ENCODE measurements at places on chromosomes 2 and 18. TPM values are rescaled to one million over a fixed set of nuclear protein-coding genes. Genes with fewer than 3 reads are reported as not detected.
A peak's percentile ranks its signal among the peaks of the same experiment; 100 is the strongest.

DNA sequence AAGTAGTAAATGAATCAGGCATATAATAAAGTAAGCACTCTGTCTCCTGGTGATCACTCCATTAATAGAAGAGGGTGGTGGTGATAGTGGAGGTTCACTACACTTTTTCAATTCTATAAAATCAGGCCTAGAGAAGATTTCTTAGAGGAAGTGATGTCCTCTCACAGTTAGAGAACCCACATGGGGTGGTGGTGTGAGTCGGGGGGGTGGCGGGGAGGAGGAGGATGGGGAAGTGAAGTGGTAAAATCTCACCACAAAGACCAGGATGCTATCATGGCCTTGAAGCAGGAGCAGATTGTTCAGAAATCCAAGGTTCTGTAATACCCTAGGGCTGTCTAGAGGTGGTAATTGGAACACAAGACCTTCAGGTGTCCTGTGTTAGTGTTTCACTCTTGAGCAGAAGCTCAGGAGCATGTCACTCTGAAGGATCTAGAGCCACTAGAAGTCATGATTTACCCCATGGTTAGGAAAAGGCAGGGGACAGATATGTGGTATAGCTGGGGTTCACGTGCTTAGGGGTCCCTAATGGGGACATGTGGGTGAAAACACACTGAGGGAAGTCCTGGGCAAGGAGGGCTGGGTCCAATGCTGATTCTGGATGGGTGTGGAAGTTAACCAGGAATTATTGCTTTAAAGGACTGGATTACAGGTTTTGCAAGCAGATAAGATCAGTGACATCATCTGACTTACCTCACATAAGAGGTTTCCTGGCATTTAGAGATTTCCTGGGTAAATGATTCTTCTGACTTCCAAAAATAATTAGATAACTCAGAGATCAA, 31.0 kb downstream of the RNF125 start:
- H3K27ac ChIP-seq = peak overlapping the region; percentile 53
- H3K4me3 ChIP-seq = no peak overlapping the region
- H3K27me3 ChIP-seq = no peaks in the 10 kb centered on the region
- peaks cover 5% of the 10 kb centered on the region for H3K4me1 ChIP-seq
- H3K36me3 ChIP-seq = no peaks in the 10 kb centered on the region
- no peak for DNase-seq

DNA sequence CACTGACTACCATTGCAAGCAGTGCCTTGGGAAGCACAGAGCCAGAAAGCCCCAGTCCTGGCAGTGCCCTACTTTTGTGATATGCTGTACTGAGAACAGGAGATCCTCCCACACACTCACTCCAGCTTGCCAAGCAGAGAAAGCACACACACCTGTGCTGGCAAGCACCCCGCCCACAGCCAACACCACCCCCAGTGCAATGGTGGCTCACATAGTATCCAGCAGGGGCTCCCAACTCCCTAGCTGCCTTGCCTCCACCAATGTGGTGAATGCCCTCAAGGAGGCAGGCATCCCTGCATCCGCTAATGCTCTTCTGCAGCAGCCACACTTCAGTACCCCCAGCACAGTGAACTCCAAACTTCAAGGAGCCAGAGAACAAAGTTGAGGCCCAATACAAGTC, 1655.8 kb downstream of the SUCLG1 start:
- no peak for DNase-seq
- no peak overlapping the region for H3K4me3 ChIP-seq
- no peaks in the 10 kb centered on the region for H3K27me3 ChIP-seq
- H3K27ac ChIP-seq = no peak overlapping the region

DNA sequence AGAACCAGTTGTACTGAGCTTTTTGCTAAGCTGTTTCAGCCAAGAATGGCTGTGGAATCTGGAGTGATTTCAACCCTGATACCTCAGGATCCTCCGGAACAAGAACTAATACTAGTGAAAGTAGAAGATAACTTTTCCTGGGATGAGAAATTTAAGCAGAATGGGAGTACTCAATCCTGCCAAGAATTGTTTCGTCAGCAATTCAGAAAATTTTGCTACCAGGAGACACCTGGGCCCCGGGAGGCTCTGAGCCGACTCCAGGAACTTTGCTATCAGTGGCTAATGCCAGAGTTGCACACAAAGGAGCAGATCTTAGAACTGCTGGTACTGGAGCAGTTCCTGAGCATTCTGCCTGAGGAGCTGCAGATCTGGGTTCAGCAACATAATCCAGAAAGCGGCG, 1.6 kb downstream of the ZNF397 start:
- H3K4me3 ChIP-seq = peak overlapping the region; percentile 99
- H3K36me3 ChIP-seq = peaks cover 47% of the 10 kb centered on the region
- H3K4me1 ChIP-seq = peaks cover 5% of the 10 kb centered on the region

DNA sequence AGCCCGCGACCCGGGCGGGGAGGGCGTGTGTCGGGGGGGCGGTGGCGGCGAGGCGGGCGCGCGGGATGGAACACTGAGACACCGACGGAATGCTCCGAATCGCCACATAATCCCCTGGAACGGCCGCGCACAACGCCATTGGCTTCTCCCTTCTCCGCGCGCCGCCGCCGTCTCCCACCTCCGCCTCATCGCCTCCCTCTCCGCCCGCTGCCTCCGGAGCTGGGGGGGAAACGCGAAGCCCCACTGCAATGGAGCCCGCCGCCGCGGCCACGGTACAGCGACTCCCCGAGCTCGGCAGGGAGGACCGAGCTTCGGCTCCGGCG, at the start of gene PHLPP1:
Gene PHLPP1, plus strand, starts transcription at position 106 of the 323 bp plus-strand sequence. Its CDS starts 143 bp downstream, at position 249.
- H3K4me3 ChIP-seq = peak within 1 kb of the TSS; percentile 93
- H3K36me3 ChIP-seq = peaks cover 4% of the 10 kb centered on the region
- peaks cover 35% of the 10 kb centered on the region for H3K4me1 ChIP-seq
- no peak for DNase-seq
- peak within 1 kb of the TSS; percentile 99 for H3K27ac ChIP-seq

DNA sequence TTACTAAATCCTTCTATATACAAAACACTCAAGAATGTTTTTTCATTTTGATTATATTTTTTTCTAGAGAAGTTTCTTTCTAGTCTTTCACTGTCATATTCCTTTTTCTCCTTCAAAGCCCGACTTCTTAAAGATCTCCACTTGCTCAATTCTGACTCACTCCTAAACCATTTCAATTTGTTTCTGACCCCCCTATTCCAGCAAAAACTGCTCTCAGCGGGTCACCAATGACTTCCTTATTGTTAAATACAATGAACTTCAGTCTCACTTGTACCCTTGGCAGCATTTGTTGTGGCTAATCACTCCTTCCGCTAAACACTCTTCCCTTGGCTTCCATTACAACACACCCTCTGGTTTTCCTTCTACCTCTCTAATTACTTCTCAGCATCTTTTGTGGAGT, 111.1 kb upstream of the RBBP8 start:
- DNase-seq = no peak
- no peak overlapping the region for H3K27ac ChIP-seq
- no peaks in the 10 kb centered on the region for H3K4me1 ChIP-seq
- no peak overlapping the region for H3K4me3 ChIP-seq
- peaks cover 2% of the 10 kb centered on the region for H3K27me3 ChIP-seq

The ADD2 gene
- 5.0 TPM for total RNA-seq

DNA sequence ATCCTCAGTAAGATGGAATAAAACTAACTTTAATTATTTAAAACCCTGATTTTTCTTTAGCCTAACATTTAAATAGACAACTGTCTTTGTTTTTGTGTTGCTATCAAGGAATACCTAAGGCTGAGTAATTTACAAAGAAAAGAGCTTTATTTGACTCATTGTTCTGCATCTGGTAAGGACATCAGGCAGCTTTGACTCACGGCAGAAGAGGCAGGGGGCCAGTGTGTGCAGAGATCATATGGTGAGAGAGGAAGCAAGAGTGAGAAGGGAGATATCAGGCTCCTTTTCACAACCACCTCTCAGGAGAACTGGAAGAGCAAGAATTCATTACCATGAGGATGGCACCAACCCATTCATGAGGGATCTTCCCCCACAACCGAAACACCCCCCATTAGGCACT, 64.6 kb upstream of the TFPI start:
- DNase-seq = no peak
- peaks cover 14% of the 10 kb centered on the region for H3K4me1 ChIP-seq
- no peaks in the 10 kb centered on the region for H3K36me3 ChIP-seq
- H3K4me3 ChIP-seq = no peak overlapping the region
- no peaks in the 10 kb centered on the region for H3K27me3 ChIP-seq

DNA sequence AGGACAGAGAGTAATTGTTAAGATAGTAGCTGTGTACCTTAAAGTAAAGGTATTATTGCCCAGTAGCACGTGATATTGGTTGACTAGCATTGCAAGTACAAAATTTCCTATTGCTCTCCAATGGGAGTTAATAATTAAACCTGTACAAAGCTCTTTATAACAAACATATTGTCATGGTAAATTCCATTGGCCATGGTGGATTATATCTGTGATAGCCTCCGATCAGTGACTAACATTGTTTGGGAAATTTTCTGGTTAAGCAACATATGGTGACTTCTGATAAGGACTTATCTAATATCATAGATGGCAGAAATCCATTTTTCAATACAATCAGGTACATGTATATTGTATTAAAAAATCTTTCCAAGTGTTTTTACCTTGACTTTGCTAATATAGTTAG, 360.8 kb downstream of the DCC start:
- peaks cover 7% of the 10 kb centered on the region for H3K27me3 ChIP-seq
- peaks cover 5% of the 10 kb centered on the region for H3K4me1 ChIP-seq
- no peak overlapping the region for H3K4me3 ChIP-seq
- no peaks in the 10 kb centered on the region for H3K36me3 ChIP-seq
- DNase-seq = no peak

The CD28 gene
- 0.17 TPM for total RNA-seq

The CNGA3 gene
- total RNA-seq = 6.8 TPM

- peak overlapping the region; percentile 39 for H3K27ac ChIP-seq
- peaks cover 12% of the 10 kb centered on the region for H3K4me1 ChIP-seq
- peaks cover 73% of the 10 kb centered on the region for H3K27me3 ChIP-seq
- H3K36me3 ChIP-seq = peaks cover 10% of the 10 kb centered on the region
- H3K4me3 ChIP-seq = peak overlapping the region; percentile 86
- no peak for DNase-seq
Measured at GRCh38 chr2:68317971-68318913, 1.5 kb downstream of the CNRIP1 start.

DNA sequence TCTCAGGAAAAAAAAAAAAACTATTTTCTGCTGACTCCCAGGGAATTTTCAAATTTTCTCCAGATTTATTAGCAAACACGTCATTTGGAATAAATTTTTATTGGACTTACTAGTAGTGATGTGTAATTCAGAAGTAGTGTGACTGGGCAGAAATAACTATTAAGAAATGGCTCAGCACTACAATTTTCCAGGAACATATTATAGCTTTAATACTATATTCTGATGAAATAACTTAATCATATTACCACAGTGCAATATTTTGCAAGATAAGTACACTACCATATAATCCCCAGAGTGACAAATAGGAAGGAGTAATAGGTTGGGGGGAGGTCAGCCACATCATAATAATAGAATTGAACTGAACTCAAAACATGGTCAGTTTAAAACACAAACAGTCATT, 19.7 kb upstream of the TNFAIP6 start:
- peaks cover 8% of the 10 kb centered on the region for H3K27me3 ChIP-seq
- DNase-seq = no peak
- no peak overlapping the region for H3K27ac ChIP-seq
- H3K4me3 ChIP-seq = no peak overlapping the region
- H3K36me3 ChIP-seq = no peaks in the 10 kb centered on the region
- H3K4me1 ChIP-seq = peaks cover 11% of the 10 kb centered on the region

The SCN7A gene
- 1.8 TPM for total RNA-seq

The NGEF gene
- total RNA-seq = 20.7 TPM

DNA sequence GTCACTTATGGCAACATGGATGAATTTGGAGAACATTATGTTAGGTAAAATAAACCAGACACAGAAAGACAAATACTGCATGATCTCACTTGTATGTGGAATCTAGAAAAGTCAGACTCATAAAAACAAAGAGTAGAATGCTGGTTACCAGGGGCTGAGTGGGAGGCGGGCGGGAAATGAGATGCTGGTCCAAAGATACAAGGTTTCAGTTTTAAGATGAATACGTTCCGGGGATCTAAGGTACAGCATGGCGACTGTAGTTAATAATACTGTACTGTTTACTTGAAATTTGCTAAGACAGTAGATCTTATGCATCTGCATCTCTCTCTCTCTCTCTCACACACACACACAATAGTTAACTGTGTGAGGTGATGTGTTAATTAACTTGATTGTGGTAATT, 14.2 kb downstream of the FAM110C start:
- no peak for DNase-seq
- no peaks in the 10 kb centered on the region for H3K4me1 ChIP-seq
- H3K4me3 ChIP-seq = no peak overlapping the region

The LIPG gene
- 16.9 TPM for total RNA-seq

The CD8B2 gene
- 0.31 TPM for total RNA-seq

The KCNK3 gene
- total RNA-seq = 7.7 TPM

The FOXI3 gene
- 2.2 TPM for total RNA-seq

- H3K4me1 ChIP-seq = peaks cover 11% of the 10 kb centered on the region
- H3K4me3 ChIP-seq = no peak overlapping the region
- no peaks in the 10 kb centered on the region for H3K36me3 ChIP-seq
- H3K27me3 ChIP-seq = no peaks in the 10 kb centered on the region
- no peak for DNase-seq
- H3K27ac ChIP-seq = no peak overlapping the region
Measured at GRCh38 chr2:207801259-207801658, 31.6 kb upstream of the FZD5 start.

GRCh38 chr2:6917071-6917760, at the start of gene RNF144A:
TSS of gene RNF144A (plus strand) at chr2:6917412. CDS start at chr2:6996927, 79,515 bp downstream.
- H3K4me3 ChIP-seq = peak within 1 kb of the TSS; percentile 82
- no peaks in the 10 kb centered on the region for H3K27me3 ChIP-seq
- peak; percentile 85 for DNase-seq
- H3K36me3 ChIP-seq = peaks cover 18% of the 10 kb centered on the region
- peaks cover 28% of the 10 kb centered on the region for H3K4me1 ChIP-seq

- no peak for DNase-seq
- H3K27ac ChIP-seq = no peak overlapping the region
- H3K36me3 ChIP-seq = peaks cover 41% of the 10 kb centered on the region
- no peaks in the 10 kb centered on the region for H3K27me3 ChIP-seq
- H3K4me1 ChIP-seq = no peaks in the 10 kb centered on the region
Measured at GRCh38 chr2:86069091-86069685, 36.5 kb downstream of the POLR1A start.

The LDLRAD4 gene
- total RNA-seq = 0.88 TPM

- peaks cover 10% of the 10 kb centered on the region for H3K36me3 ChIP-seq
- H3K27me3 ChIP-seq = no peaks in the 10 kb centered on the region
- H3K4me1 ChIP-seq = peaks cover 5% of the 10 kb centered on the region
- no peak for DNase-seq
- H3K27ac ChIP-seq = no peak overlapping the region
- H3K4me3 ChIP-seq = no peak overlapping the region
Measured at GRCh38 chr2:7052404-7052803, 135.2 kb downstream of the RNF144A start.

The TDRD15 gene
- not detected for total RNA-seq

DNA sequence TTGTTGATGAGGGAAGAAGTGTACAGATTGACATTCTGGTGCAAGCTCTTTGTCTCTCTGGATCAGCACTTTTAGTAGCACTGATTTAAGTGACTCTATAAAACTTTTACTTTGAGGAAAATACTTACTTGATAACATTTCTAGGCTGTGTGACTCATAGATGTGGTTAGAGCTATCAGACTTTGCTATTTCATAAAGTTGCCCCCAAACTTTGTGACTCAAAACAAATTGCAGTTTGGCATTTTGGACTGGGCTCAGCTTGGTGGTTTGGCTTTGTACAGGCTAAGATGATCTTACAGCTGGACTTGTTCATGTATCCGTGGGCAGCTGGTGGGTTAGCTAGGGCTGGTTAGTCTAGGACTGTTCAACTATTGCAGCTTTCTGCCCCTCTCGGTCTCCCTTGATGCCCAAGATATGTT, 42.1 kb upstream of the GLS start:
- DNase-seq = no peak
- no peaks in the 10 kb centered on the region for H3K36me3 ChIP-seq
- peaks cover 4% of the 10 kb centered on the region for H3K4me1 ChIP-seq
- H3K4me3 ChIP-seq = no peak overlapping the region

- H3K27ac ChIP-seq = no peak overlapping the region
- DNase-seq = no peak
- H3K36me3 ChIP-seq = no peaks in the 10 kb centered on the region
- H3K4me3 ChIP-seq = no peak overlapping the region
- no peaks in the 10 kb centered on the region for H3K27me3 ChIP-seq
Measured at GRCh38 chr18:69895066-69896047, 52.3 kb downstream of the CD226 start.

Data from type B pancreatic cell (in vitro differentiated cells).